ENCODE measurements at places on chromosomes 12 and 14.

DNA sequence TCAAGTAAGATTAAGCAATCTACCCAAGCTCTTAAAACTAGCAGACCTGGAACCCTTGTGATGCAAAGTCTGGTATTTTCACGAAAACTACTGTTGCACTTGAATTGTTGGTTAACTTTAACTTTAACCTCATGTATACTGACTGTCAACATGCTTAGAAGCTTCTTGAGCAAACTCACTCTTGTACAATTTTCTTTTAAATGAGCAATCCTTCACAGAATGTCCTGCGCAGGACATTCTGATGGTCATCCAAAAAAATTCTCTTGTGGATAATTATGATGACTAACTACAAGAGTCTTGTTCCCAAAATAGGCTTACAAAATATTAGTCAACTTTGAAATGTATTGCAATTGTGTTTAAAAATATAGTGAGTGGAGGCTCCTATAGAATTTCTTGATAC lies 54.0 kb upstream of the PDE3A start:
- DNase-seq = peak; percentile 87

GRCh38 chr12:48092611-48093010 lies 13.3 kb downstream of the SENP1 start:
- peak; percentile 2 for DNase-seq

- DNase-seq = no peak
These were observed 114.3 kb upstream of the PDZRN4 start for GRCh38 chr12:41073633-41074472.

DNA sequence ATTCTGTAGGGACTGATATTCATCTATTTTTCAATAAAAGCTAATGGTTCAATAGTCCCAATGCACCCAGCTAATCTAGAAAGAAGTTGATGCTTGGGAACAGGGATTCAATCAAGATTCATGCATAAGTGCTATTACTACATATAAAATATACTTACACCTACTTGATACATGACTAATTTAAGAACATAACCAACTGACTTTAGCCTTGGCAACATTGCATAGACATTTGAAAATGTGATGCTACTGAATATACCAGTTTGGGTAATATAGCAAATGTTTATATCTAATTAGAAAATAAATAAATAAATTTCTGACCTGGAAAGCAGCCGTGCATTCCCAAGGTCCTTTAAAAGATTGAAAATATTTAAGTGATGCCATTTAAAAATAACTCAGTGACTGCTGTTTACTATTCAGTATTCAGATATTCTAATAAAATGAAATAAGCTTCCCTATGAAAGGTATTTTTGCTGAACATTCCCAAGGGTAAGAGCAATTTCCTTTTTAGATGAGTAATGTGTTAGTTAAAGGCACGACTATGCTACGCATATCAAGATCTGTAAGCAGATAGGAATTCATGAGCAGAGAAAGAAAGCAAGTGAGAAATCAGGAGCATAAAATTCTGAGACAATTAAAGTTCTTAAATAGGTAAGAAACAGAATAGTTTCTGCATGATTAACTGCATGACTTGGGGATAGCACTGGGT lies 160.6 kb upstream of the SYT1 start:
- peak; percentile 94 for DNase-seq

GRCh38 chr14:70701610-70702009 lies 59.9 kb downstream of the TTC9 start:
- DNase-seq = no peak

DNA sequence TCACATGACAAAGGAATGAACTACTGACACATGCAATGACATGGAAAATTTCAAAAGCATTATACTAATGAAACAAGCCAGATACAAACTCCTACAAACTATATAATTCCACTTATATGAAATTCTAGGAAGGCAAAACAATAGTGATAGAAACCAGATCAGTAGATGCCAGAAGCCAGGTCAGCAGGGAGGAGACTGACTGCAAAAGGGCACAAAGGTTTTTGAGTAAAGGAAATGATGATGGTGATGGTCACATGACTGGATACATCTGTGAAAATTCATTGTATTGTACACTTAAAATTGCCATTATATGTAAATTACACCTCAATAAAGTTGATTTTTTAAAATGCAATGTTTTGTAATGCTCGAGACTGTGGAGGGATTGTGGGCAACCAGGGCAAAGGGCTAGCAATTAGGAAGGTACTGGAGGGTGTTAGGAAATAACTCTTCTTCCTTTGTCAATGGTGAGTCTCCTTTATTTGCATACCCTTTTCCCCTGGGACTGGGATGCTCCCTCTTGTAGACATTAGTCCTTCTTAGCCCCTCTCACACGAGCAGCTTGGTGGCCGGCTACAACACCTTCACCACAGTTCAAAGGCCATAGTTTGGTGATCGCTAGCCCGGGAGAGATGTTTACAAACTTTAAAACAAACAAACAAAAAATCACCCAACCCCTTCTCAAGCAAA lies 6.7 kb upstream of the PRPF40B start:
- no peak for DNase-seq

- no peak for DNase-seq
These were observed 13.7 kb downstream of the REM2 start for GRCh38 chr14:22896760-22897159.

DNA sequence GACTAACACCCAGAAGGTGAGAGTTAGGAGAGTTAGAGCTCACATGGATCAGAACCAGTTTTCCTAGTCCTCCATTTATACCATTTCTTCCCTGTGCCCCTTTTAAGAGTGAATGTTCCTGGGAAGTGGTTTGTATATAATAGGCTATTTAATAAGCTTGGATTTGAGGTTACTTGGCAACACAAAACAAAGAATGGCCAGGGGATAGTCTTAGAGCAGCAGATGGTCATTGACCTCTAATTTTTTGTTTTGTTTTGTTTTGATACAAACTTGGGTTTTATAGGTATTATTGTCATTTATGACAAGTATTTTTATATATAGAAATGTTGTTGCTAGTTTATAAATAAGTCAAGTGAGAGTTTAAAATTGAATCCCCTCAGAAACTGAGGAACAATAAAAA lies 35.8 kb downstream of the VEZT start:
- DNase-seq = no peak

- DNase-seq = no peak
These were observed 215.6 kb upstream of the ATP2B1 start for GRCh38 chr12:89924191-89924590.

GRCh38 chr12:48965298-48965838 lies 6.2 kb downstream of the WNT10B start:
- DNase-seq = peak; percentile 52

DNA sequence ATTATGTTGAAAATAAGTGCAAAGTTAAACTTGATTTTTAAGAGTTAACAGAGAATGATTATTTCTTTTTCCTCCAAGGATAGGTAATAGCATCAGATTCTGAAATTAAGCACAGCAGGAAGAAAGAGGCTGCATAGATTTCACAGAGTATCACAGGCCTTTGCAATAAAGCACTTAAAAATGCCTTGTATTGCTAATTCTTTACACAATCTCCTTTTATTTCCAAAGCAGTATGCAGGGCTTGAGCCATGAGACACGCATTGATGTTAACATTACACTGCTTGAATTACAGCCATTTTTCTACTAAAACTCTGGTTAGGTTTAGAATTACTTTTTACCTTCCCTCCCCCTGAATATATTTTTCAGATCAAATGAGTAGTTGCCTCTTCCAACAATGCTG lies 398.3 kb downstream of the BCAT1 start:
- no peak for DNase-seq

- DNase-seq = no peak
These were observed 131.3 kb downstream of the ZFP36L1 start for GRCh38 chr14:68661226-68662225.

DNA sequence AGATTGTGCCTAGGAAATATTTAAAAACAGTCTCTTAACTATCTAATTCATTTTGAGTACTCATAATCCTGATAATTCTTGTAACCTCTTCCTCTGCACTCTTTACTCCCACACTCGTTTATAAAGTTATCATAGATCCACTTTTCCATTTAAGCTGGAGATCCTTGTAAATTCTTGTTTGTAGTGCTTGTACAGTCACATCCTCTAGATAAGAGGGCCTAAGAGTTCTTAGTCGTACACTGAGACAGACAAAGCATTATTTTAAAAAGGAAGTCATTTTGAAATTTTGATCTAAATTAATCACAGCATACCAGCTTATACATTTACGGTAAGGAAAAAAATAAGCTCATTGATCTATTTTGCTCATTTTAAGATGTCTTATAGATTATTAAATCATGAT lies 42.5 kb downstream of the LMO3 start:
- DNase-seq = no peak

DNA sequence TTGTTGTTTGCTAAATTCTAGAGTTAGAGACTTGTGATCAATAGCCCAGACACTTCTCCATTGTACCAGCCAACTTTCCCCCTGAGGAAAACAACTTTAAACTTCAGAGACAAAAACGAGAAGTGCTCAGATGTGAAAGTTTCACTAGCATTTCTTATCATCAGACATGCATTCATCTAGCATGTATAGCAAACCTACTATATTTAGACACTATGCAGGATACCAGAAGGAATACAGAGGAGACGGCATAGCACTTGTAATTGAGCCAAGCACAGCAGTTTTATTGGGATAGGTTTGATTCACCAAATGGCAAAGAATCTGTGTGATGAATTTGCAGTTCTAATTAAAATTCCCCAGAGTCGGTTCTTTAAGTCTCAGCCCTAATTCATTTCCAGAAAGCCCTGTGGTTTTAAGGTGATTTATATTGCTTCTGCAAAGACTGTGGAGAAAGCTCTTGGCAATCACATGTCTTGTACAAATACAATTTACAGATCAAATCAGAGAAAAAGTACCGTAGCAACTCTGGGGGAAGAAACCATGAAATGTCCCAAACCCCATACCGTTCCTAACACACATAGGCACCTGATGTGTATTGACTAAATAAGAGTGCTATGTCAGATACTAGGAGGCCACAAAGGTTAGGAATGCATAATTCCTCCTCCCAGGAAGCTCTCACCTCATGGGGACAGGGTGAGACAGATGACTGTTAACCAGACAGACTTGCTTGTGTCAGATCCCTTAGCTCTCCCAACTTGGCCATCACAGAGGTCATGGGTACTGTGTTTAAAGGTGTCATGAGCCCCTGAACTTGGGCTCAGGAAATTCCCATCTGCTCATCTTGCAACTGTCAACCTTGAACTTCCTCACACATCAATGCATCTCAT lies 69.6 kb upstream of the KRAS start:
- peak; percentile 73 for DNase-seq

GRCh38 chr12:32331133-32331532 lies 68.2 kb upstream of the FGD4 start:
- peak; percentile 42 for DNase-seq

GRCh38 chr12:93766796-93767523 lies 89.8 kb downstream of the CRADD start:
- peak; percentile 84 for DNase-seq

DNA sequence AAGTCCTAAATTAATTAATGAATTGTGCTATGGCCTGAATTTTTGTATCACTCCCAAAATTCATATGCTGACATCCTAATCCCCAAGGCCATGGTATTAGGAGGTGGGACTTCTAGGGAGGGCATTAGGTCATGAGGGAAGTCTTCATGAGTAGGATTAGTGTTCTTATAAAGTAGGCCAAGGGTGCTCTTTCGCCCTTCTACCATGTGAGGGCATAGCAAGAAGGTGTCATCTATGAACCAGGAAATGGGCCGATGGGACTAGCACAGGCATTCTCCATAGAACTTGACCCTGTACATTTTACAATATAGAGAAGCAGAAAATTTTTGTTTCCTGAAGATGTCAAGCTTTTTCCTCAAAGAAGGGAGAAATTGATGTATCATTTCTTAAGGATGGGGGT lies 12.5 kb downstream of the SYT10 start:
- DNase-seq = no peak

- DNase-seq = no peak
These were observed 168.6 kb downstream of the ALX1 start for GRCh38 chr12:85448548-85449139.

GRCh38 chr14:80615831-80616230 lies 325.7 kb downstream of the CEP128 start:
- no peak for DNase-seq

DNA sequence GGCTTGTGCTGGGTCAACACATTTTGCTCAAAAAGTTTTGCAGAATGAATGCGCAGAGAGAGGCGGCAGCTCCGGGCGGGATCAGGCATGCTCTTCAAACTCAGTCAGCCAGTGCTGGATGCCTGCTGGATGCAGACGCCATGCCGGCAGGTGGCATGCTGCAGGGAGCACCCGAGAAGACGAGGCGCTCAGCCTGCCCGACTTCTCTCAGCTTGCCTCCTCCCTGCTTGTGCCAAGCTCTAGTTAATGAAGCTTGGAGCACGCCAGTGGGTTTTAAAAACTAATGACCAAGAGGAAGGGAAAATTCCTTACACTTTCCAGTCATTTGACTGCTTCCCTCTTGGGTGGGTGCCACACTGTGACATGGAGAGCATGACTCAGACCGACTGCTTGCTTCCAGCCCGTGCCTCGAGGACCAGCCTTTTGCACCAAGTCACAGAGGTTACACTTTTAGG lies 39.8 kb downstream of the SLC24A4 start:
- DNase-seq = peak; percentile 71

GRCh38 chr12:22658214-22658613 lies 33.2 kb downstream of the ETNK1 start:
- DNase-seq = peak; percentile 69

GRCh38 chr12:21552635-21553328 lies 26.7 kb downstream of the SPX start:
- DNase-seq = no peak

DNA sequence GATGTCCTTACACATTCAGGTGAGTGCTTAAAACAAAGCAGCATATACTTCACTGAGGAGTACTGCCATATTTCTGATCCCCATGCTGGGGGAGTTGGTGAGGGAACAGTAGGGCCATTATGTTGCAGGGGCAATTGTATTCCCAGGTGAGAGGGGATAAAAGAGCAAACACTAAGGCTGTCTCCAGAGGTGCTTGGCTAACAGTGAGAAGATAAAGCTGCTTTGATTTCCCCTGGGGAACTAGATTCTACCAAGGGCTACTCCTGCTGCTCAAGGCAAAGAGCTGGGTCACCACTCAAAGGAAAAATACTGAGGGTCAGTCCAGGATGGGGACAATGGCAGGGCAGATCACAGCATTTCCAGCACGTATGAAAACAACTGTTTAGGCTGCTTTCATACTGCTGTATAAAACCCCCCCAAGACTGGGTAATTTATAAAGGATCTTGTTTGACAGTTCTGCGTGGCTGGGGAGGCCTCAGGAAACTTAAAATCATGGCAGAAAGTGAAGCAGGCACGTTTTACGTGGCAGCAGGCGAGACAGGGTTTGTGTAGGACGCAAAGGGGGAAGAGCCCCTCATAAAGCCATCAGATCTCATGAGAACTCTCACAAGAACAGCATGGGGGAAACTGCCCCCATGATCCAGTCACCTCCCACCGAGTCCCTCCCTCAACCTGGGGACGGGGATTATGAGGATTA lies 47.8 kb upstream of the OR5AU1 start:
- no peak for DNase-seq
